ENCODE measurements at places on chromosomes 4 and X.

DNA sequence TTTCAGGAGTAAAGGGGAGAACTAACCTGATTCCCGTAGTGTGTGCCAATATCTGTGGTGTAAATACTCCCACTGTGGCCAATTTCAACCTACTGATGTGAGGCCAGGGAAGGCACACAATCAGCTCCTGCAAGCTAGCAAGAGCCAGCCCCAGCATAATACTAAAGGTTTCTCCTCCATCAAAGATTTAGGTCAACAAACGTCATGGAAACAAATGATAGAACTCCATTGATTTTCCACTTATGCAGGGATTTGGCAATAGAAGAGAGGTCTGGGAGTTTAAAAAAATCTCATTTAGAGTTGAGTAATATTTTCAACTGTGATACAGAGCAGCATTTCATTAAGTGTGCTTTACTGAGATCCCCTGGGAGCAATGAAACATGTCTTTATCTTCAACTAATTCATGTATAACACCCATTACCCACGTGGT is 15.8 kb upstream of the VEGFD start:
- no peak for DNase-seq

- DNase-seq = no peak
Measured at GRCh38 chr4:81688085-81688484, 216.4 kb upstream of the RASGEF1B start.

- no peak for DNase-seq
Measured at GRCh38 chrX:136255541-136255940, 4.3 kb upstream of the MAP7D3 start.

DNA sequence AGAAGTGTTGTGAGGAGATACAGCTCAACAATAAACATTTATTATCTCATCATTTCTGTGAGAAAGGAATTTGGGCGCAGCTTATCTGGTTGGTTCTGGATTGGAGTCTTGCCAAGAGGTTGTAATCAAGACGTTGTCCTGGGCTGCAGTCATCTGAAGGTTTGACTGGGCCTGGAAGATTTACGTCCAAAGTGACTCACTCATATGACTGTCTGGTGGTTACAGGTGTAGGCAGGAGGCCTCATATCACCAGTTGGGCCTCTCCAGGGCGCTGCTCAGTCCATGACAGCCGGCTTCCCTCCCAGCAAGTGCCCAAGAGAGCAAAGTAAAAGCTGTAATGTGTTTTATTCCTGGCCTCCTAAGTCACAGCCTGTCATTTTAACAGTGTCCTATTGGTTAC is 106.3 kb downstream of the USP46 start:
- DNase-seq = no peak

DNA sequence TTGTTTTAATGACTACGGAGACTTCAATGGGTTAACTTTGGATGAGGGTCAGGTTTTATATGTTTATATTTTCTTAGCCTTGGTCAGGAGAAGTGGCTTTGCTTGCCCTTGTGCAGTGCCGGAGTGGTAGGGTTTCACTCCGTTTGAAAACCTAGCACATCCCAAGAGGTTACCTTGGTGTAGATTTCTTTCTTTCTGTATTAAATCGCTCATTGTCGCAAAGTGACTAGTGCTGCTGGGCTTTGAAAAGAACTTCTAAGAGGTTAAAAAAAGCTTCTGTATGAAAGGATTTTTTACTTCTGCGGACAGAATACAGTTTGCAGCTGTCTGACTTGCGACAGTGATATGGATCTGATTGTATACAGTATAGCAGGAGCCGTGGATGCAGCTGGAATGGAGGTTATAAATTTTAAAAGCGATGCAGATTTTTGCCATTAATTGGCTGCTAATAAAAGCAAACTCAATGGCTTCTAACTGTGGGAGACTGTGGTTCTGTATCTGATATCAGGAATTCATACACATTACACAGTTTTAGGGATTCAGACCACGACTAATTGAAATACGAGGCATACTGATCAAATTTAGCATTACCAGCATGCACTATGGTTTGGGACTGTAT is 340.9 kb upstream of the PITX2 start:
- DNase-seq = no peak

DNA sequence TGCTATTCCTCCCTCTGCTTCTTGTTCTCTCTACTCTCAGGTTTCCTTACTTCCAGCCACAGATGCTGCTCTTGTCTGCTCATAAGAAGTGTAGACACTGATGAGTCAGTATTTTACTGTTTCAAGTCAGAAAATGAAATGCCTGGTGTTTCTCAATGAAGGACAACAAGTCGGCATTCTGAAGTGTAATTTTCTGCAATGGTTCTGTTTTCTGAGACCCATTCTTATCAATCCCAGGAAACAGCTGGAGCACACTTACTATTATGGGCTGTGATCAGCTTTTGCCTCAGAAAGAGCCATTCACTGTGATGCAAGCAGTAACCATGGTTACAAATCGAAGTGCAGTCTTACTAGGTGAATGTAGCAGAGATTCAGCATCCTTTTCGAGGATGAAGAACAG is 42.0 kb downstream of the SLC4A4 start:
- DNase-seq = no peak

All from activated T-cell treated with anti-CD3 and anti-CD28 coated beads for 48 hours (primary cell).